A549 treated with AZD2906 at 1 μM for 4 hours (cell line): ENCODE measurements at places on chromosomes 16 and 17. TPM values are rescaled to one million over a fixed set of nuclear protein-coding genes. Genes with fewer than 3 reads are reported as not detected.

RGS9 gene
- total RNA-seq: 6.4 to 7.4 TPM (median 6.9 TPM) in 5 replicates

RNF43 gene
- 0.26 to 0.45 TPM (median 0.34 TPM) in 5 replicates for total RNA-seq

MRM1 gene
- total RNA-seq: 12.3 to 15.5 TPM (median 15.1 TPM) in 5 replicates

COPZ2 gene
- total RNA-seq: 12.0 to 20.8 TPM (median 16.8 TPM) in 5 replicates

FBXO39 gene
- not detected in 5 replicates for total RNA-seq
